ENCODE measurements at places on chromosomes 3 and 15.

DNA sequence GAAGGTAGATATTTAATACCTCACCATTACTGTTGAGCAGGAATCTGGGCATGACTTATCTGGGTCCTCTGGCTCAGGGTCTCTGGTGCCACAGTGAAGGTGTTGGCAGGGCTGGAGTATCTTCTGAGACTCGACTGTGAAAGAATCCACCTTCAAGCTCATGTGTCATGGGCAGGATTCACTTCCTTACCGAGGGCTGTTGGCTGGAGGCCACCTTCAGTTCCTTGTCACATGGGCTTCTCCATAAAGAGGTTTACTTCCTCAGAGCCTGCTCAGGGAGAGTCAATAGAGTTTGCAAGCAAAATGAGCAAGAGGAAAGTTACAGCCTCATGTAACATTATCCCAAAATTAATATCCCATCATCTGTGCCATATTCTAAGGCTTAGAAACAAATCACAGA is 459.5 kb downstream of the NR2F2 start:
- DNase-seq = no peak

DNA sequence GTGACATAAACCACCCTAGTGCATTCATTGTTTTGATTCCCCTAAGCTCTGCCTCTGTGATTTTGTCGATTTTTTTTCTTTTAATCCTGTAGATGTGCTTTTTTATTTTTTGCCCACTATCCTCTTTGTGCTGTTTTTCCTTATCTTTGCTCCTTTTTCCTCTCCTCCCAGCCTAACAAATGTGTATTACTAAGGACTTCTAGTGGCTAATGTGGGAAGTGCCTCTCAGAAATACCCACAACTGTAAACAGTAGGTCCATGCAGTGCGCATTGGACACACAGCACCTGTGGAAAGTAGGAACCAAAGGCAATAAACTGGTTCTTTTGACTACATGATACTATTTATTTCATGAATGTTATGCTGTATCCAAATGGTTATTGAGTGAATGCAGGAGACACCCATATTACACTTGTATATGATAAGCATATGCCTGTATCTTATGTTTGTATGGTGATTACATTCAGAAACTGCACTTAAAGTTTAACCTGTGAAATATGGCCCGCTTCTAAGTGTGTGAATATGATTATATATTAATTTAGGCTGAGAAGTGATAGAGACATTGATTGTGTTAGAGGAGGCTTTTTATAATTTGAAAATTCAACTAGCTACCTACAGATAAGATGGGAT is 147.8 kb downstream of the PLCL2 start:
- DNase-seq = no peak

DNA sequence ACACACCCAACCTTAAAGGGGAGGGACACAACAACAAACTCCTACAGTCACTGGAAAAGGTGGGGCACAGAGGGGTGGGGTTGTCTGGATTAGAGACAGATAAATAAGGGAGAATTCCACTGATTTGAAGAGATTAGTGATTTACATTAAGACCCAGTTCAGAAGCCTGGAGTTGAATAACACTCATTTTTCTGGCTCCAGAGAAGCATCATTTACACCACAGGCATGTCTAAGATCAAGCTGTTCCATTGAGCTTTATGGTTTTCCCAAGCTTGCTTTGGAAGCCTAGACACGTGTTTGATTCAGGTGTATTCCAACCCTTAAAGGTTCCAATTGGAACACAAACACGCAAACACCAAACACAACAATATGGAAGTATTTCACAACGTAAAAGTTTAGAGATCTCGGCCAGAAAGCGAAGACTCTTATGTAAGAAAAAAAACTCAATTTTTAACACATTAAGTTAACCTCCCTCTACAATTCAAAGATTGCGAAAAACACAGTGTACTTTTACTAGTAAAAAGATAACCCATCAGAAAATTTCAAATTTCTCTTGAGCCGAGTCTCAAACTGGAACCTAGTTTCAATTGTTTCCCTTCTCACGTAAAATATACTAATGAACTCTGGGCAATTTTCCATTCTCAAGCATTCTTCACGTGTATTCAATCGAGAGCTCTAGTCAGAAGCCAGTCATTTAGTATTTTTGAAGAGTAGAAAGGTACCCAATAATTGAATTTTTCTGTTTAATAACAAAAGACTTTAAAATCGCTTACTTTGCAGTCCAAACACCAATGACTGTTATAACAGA is 2.1 kb downstream of the TRA2B start:
- DNase-seq = no peak

DNA sequence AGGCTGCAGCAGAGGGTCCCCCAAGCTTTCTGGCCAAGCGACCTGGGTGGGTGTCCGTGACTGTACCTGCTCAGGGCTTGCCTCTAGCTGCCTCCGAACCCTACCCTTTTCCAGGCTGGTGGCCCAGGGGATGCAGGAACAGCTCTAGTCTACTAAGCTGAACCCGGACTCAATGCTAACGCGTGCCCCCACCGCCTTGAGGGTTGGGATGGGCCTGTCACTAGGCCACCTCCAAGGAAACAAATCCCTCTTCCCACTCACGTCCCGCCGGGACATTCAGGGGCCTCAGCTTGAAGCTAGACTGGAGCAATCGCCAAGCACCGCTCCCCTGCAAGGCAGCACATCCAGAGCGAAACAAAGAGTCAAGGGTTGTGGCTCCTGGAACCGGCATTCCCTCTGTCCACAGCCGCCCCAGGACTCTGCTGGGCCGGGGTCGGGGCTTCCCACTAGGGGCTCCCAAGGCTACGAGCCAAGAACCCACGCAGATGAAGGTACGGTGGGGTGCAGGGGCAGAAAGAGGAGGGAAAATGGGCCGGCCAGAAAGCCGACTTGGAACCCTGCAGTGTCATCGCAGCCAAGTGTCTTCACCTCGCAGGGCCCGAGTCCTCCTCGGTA is 2.9 kb downstream of the FBXL22 start:
- DNase-seq = no peak

- no peak for DNase-seq
These were observed 211.9 kb upstream of the GOLGA6L4 start for GRCh38 chr15:84023636-84024035.

DNA sequence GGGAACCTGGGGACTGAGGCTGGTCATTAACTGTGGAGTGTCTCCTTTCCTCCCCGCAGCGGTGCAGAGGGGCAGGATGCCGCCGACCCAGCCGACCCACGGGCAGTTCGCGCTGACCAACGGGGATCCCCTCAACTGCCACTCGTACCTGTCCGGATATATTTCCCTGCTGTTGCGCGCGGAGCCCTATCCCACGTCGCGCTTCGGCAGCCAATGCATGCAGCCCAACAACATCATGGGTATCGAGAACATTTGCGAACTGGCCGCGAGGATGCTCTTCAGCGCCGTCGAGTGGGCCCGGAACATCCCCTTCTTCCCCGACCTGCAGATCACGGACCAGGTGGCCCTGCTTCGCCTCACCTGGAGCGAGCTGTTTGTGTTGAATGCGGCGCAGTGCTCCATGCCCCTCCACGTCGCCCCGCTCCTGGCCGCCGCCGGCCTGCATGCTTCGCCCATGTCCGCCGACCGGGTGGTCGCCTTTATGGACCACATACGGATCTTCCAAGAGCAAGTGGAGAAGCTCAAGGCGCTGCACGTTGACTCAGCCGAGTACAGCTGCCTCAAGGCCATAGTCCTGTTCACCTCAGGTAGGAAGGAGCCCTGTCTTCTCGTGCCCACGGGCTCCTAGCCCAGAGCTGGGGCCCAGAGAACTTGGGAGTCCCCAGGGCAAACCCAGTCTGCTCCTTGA is 3.7 kb downstream of the NR2F2 start:
- DNase-seq = no peak

- no peak for DNase-seq
These were observed 5.5 kb downstream of the PLD1 start for GRCh38 chr3:171804618-171805389.

DNA sequence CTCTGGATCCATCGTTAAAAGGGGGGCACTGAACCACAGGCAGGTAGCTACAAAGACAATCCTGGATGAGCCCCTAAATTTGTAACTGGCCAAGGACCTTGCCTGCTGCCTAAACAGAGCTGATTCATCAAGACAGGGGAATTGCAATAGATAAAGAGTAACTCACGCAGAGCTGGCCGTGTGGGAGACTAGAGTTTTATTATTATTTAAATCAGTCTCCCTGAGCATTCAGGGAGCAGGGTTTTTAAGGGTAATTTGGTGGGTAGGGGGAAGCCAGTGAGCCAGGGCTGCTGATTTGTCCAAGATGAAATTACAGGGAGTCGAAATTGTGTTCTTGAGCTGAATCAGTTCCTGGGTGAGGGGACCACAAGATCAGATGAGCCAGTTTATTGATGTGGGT is 885.1 kb upstream of the CADM2 start:
- DNase-seq = no peak

DNA sequence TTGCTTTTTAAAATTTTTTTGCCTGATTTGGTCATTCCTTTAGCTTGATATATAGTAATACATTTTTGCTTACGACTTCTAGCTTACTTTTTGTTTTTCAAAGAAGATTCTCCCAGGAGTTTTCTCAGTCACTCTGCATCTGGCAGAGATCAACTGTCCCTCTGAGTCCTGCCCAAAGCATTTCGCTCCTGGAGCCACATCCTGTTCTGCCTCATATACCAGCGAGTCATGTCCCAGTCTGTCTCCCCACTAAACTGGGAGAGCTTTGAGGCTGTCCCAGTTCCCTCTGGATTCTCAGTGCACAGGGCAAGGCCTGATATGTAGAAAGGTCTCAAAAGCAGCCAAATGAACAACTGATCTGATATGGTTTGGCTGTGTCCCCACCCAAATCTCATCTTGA is 326.3 kb downstream of the ARRDC4 start:
- no peak for DNase-seq

GRCh38 chr15:74768771-74769342 is 13.0 kb upstream of the CSK start:
- DNase-seq = no peak

- DNase-seq = peak; percentile 24
These were observed 184.1 kb upstream of the TLE3 start for GRCh38 chr15:70281811-70282307.

DNA sequence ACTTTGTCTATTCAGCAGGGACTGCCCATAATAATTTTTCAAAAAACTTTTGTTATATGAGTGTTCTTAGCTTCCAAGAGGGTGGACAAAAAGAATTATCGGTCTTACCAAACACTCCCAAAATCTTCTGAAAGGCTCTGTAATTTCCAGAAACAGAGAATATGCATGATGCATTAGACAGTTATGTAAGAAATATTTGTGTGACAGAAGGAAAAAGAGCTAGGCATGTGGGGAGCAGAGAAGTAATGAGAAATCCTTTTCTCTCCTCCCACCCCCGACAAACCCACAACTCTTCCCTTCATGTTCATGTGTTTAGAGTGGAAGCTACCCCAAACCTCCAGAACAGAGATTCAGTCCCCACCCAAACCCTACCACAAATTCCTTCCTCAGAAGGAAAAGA is 86.8 kb downstream of the MYO5A start:
- DNase-seq = no peak

DNA sequence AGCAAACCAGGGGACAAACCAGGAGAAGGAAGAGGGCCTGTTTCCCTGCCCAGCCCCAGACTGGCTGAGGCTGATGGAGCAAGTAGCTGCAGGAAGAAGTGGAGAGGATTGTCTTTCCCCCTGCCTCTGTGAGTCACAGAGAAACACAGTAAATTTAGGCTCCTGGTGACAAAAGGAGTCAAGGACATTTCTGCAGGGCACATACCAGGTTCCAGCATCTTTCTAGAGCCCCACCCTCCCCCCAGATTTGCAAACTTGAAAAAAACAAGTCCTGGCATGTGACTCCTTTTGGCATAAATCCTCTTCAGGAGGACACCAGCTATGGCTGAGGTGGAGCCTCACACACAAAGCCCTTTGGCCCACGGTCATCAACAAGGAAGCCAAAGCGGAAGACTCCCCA is 17.8 kb downstream of the PLD1 start:
- DNase-seq = no peak

DNA sequence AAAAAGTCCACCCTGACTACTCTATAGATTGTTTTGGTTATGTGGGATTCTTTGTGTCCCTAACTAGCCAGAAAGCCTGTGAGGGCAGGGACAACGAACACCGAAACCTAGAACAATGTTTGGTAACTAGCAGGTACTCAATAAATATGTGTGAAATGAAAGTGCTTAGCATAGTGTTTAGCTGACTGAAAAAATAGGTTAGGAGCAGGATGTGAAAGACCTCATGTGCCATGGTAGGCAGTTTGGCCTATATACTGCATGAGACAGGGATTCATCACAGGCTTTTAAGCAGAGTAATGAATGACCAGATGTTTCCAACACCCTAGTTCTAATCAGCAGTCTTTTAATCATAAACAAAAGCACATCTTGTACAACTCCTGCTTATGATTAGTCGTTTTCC is 64.2 kb downstream of the MYO5A start:
- DNase-seq = no peak

DNA sequence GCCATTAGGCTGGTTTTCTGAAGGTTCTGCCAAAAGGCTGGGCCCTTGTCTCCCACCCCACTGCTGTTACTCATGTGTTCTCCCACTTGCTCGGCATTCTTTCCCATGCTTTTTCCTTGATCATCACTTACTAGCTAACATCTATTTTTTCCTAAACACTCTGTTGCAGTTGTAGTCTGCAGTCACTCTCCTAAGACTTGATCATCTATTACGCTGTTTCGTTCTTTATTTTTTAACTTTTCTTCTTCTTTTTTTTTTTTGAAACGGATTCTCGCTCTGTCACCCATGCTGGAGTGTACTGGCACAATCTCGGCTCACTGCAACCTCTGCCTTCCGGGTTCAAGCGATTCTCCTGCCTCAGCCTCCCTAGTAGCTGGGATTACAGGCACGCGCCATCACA is 176.3 kb downstream of the IGF1R start:
- no peak for DNase-seq

DNA sequence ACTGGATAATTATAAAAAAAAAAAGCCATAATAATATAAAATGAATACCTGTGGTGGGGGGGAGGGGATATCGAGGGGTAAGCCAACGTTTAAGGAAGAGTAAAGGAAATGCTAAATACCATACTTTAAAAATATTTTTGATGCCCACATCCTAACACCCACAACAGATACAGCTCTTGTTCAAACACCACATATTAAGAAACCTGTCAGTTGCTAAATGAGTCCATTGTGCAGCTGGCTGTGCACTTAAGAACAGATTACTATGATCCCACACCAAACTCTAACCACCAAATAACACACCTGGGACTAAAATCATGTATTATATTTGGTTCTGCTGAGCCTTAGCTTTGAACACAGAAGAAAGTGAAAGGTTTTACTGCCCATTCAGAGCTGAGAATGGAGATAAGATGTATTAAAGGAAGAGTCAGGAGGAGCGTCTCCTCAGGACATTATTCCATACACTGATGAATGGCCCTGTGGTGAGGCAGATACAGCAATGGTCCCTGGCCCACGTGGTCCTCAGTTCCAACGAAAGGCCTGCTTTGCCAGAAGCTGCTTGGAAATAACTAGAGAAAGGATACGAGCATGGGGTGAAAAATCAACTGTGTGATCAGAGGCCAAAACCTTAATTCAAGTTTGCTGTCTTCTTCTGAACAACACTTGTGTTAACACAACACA is 515.4 kb downstream of the FOXP1 start:
- DNase-seq = no peak

DNA sequence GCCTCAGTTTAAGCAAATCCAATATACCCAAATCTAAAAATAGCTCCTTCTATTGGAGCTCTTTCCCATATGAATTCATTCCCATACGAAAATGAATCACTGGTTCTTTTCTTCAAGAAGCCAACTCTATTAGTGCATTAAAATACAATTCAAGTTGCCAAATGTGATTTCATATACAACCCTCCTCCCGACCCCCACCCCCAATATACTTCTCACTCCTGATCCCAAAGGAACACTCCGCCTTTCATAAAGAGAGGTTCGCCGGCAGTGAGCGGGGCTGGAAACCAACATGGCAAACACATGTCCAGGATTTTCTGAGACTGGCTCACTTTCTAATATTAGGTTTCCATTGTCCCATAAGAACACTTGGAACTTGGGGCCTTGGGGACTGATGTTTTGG is 48.5 kb downstream of the MAGEF1 start:
- no peak for DNase-seq

Measured in AG09309 (cell line).